Mesenteric fat pad (tissue), 1 donor: ENCODE measurements at places on chromosomes 1 and 21. TPM values are rescaled to one million over a fixed set of nuclear protein-coding genes. Genes with fewer than 3 reads are reported as not detected.

Gene TNFSF4
- 0.45 TPM for total RNA-seq

Gene HJV
- not detected for total RNA-seq

Gene GPR25
- total RNA-seq: not detected

Gene EPHA2
- 17.6 TPM for total RNA-seq

- DNase-seq: no peak
These were observed 85.4 kb upstream of the CD53 start for GRCh38 chr1:110787328-110788071.

DNA sequence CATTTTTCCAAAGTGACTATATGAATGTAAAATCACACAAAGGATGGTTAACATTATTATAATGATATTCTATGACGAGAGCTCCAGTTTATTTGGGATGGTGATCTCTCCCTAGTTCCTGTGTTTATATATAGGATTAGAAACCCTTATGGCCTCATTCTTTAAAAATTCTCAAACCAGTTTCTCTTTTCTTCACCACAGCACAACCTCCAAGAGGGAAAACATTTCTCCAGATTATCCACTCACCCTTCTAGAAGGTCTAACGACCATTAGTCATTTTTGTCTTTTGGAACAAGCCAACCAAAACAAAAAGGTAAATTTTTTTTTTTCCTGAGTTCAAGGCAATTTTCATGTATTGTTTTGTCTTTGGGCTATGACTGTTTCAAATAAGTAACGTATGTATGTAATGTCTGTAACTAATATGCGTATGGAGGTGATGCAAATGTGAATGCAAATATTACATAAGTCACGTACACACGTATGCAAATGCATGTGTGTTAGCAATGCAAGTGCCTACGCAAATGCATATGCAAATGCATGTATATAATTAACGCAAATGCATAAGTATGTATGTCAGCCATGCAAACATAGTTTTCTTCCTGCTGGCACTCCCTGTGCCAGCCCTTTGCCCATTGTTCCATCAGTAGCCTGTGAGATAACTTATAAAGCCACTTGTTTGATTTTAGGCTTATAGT, 72.5 kb upstream of the MORC3 start:
- DNase-seq: no peak

DNA sequence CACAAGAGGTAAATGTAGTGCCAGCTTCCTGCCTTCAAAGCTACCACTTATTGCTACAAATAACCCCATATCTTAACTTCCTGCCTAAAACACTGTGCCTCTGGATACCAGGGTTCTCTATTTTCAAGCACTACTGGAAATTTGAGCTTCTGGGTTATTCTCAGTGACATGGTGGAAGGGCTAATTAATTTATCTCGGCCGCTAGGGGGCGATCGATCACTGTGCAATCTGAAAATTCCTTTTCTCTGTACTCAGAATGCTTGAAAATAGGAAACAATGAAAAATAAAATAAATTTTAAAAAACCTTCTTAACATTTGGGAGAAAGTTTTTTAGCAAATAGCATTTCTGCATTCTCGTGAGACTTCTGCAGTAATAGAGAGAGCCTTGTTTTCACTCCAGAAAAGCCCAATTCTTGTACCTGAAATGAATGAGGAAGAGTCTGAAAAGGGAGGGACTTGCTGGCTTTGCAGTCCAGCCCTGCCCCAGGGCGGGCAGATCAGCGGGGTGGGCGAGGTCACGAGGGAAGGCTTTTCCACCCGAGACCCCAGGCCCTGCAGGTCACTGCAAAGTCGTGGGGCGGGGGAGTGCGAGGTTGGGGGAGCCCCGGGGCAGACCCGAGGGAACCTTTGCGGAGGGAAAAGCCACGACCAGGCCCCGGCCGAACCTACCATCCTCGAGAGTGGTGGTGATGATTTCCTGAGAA, 276.7 kb downstream of the PCP4 start:
- no peak for DNase-seq

GRCh38 chr1:44655609-44656008, 18.7 kb downstream of the TMEM53 start:
- no peak for DNase-seq

DNA sequence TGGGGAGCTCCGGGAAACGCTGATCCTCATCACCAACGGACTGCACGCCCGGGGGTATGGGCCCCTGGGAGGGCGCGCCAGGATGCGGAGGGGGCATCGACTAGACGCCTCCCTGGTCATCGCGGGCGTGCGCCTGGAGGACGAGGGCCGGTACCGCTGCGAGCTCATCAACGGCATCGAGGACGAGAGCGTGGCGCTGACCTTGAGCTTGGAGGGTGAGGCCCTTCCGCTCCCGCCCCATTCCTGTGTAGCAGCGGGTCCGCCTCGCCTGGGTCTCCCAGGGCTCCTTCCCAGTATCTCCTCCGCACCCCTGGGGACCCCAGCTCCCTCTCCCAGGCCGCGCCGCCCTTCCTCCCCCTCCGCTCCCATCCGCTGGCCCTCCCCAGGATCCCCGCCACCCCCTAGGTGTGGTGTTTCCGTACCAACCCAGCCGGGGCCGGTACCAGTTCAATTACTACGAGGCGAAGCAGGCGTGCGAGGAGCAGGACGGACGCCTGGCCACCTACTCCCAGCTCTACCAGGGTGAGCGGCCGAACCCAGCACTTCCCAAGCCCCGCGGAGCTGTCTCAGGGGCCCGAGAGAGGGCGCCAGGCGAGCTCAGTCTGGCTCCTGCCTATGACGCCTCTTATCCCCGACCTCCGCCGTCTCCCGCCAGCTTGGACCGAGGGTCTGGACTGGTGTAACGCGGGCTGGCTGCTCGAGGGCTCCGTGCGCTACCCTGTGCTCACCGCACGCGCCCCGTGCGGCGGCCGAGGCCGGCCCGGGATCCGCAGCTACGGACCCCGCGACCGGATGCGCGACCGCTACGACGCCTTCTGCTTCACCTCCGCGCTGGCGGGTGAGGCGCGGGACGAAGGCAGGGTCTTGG, 5.0 kb downstream of the HAPLN2 start:
- DNase-seq: no peak

- no peak for DNase-seq
These were observed 13.2 kb upstream of the BEND5 start for GRCh38 chr1:48789903-48790302.

DNA sequence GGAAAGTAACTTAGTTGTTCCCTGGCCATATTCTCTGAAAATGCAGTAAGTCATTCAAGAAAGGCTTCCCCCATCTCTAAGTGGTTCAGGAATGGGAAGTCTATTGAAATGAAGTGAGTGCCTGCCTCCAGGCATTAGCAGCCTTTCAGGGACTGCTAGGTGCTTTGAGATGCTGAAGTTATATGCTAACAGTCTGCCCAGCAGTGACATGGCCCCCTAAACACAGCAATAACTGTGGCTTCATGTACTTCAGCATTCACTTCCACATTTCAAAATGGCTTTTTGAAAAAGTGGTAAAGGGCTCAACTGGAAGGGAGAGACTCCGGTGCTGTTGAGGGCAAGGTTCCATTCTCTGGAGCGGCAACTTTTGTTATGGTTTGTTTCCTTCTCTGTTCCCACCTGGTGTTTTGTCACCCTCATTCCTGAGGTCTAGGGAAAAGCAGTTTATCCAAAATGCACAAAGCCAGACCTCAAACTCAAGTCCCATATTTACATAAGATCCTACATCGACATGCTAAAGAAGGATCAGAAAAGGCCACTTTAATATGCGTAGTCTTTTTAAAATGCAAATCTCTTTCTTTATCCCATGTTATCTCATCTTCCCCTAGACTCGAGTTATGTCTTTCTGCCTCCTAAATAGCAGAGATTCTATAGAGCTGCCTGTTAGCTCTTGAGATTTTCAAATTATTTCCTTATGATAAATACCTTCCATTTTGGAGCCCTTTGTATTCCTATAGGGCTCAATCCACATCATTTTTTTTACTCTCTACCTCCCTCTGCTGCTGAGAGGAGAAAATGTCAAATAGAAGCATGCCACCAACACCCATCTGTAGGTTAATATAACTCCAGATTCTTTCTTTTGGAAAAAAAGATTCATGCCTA, 34.2 kb upstream of the LRRC8C start:
- no peak for DNase-seq

- no peak for DNase-seq
These were observed 29.3 kb upstream of the DDAH1 start for GRCh38 chr1:85494074-85494903.

DNA sequence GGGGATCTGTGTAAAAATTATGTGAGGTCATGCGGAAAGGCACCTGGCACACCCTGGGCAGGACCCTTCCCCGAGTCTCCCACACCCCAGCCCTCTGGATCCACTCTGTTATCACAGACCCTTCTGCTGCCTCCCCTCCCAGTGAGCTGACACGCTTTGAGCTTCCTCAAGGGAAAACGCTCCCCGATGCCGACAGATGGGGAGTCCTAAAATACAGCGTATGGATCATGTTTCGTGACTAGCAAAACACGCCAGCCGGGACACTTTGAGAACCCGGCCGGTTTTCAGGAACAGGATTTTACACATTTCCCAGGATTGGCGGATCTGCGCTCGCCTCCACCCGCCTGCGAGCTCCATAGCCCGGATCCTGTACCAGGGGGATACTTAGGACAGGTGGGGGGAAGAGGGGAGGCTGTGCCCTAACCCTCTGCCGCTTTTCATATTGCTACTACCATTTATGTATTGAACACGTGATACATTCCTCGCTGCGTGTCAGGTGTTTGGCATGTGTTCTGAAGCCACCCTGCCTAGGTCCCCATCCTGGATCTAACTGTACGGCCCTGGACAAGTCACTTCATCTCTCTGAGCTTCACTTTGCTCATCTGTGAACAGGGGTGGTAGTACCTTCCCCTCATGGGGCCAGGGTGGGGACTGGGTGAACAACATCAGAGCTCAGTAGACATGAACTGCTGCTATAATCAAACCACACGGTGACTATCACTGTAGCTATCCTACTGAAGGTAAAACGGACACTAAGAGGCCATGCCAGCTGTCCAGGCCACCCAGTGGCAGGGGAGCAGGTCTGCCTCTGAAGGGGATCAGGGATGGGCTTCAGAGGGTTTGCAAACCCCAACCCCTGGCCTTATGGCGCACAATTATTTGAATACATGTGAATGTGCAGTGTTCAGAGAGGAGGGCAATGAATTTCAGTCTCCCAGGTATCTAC, 63.2 kb downstream of the SSBP3 start:
- no peak for DNase-seq

- no peak for DNase-seq
These were observed 348.5 kb downstream of the TGFB2 start for GRCh38 chr1:218693599-218693998.

GRCh38 chr1:98030976-98031375, 110.1 kb upstream of the DPYD start:
- DNase-seq: no peak

DNA sequence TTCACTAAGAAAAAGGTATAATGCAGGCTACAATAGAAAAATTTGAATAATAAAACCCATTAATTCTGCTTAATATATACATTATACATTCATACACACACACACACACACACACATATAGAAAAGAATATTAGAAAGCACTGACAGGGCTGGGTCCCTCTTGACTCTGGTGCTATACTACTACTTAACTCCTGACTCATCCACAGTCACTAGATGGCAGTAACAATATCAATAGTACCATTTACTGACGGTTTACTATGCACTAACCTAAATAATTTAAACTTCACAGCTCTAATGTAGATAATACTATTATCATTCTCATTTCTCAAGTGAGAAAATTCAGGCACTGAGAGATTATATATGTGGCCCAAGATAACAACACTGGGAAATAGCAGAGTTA, 87.5 kb downstream of the COP1 start:
- no peak for DNase-seq

DNA sequence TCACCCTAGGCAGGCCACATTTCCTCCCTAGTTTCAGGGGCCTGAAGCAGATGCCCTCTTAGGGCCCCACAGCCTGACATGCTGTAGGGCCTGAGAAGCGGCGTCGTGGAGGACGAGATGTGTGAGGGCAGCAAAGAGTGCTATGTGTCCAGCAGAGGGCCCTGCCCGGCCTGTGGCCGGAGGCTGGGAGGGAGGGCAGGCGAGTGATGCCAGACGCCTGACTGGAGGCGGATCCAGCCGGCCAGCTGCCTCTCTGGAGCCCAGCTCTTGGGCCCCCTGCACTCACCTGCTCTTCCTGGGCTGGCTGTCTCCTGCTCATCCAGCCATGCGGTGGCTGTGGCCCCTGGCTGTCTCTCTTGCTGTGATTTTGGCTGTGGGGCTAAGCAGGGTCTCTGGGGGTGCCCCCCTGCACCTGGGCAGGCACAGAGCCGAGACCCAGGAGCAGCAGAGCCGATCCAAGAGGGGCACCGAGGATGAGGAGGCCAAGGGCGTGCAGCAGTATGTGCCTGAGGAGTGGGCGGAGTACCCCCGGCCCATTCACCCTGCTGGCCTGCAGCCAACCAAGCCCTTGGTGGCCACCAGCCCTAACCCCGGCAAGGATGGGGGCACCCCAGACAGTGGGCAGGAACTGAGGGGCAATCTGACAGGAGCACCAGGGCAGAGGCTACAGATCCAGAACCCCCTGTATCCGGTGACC, at the start of gene GPR37L1:
Gene GPR37L1, plus strand, starts transcription at position 279 of the 697 bp plus-strand sequence. Its CDS starts 47 bp downstream, at position 326.
- no peak for DNase-seq

- no peak for DNase-seq
These were observed 4.4 kb upstream of the MAPKAPK2 start for GRCh38 chr1:206680279-206680678.

- DNase-seq: no peak
These were observed 270.0 kb upstream of the ZRANB2 start for GRCh38 chr1:71350805-71351204.

DNA sequence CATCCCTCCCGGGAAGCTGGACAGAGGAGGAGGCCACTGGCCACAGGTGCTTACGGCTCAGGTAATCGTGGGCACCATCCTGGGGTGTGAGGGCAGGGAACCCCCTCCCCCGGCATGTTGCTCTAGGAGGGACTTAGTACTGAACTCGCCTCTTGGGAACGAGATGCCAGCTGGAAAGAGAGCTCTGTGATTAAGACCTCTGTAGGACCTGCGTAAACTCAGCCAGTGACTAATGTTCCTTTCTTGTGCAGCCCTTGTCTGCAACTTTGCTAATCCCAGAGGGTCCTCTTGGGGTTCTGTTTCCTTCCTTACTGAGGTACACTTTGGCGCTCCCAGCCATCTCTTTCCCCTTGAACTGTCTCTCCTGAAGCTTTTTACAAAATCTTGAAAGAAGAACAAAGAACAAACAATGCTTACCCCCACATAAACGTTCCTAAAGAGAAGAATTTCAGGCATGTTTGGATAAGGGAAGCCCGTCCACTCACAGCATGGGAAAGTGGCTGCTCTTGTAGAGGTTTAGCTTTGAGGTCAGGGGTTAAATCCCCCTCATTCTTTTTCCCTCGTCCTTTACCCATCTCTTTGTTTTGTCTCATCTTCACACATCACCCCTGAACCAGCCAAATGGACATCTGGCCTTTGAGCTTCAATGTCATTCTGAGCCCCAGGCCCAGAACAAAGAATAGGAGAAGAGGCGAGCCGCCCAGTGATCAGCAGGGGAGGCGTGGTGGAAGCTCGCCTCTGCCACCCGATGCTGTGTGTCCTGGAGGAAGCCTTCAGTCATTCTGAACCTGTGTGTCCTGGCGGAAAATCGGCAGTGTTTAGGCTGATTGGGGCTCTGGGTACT, 37.4 kb downstream of the CITED4 start:
- no peak for DNase-seq
